ENCODE measurements at places on chromosomes 16 and 17.

GRCh38 chr16:66746682-66747081 lies 4.7 kb downstream of the DYNC1LI2 start:
- peak; percentile 5 for DNase-seq

DNA sequence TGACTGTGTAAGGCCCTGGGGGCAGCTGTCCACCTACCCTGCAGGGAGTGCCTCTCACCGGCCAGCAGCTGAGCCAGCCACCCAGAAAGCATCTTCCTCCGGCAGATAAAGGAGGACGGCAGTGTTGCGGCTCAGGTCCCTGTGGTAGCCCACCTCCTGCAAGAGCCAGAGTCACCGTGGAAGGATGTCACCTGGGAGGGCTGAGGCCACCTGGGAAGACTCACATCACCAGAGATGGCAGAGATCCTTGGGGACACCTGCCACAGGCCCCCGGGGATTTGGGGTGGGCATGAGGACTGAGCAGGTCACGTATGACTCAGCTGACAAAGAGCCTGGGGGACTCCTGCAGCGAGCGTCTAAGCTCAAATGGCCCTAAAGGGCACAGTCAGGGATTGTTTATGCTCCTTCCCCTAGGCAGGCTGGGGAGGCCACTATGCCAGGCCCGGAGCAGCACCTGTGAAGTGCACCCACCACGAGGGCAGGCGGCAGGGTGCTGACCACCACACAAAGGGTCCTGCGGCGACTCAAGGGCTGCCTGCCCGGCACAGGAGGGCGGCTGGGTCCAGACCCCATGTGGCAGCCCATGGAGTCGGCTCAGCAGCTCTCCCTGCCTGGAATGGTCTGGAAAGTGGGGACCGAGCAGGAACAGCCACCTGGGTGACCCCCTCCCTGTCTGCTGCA lies 44.1 kb downstream of the TNFRSF13B start:
- no peak for DNase-seq

- DNase-seq = no peak
Observed at GRCh38 chr17:3982541-3983017, 18.3 kb upstream of the ATP2A3 start.

DNA sequence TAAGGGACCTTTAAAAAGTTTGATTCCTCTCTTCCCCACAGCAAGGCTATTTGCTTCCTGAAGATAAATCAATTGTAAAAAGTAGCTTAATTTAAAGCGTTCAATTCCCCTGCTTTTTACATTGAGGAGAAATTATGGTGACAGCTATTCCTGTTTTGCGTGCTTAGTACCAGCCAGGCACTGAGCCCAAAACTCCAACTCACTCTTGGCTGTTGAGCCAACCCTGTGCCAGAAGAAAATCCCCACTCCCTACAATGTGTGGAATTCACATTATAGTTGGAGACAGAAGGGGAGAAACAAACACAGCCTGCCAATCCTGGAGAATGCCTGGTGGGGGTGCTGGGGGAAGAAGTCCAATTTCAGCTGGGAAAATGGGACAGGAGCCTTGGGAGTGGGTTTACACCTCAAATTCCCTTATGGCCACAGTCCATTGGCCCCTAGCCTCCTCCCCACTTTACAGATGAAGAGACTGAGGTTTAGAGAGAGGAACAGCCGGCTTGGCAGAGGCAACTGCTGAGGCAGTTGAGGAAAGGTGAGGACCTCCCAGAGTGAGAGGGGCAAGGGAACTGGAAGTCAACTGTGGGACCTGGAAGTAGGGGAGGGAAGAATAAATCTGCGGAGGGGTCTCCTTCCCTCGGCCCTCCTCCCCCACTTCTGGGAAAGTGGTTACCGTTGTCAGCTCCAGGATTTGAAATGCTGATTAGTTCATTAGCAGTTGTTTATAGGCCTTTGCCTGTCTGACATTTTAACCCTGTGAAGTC lies 26.1 kb downstream of the CDH1 start:
- no peak for DNase-seq

GRCh38 chr17:51165680-51166197 lies 472 bp upstream of the NME2 start:
- DNase-seq = no peak

- no peak for DNase-seq
Observed at GRCh38 chr16:67190041-67190440, at the start of gene EXOC3L1. Gene EXOC3L1 (minus strand): TSS chr16:67190136. CDS start chr16:67189676, 460 bp downstream.

DNA sequence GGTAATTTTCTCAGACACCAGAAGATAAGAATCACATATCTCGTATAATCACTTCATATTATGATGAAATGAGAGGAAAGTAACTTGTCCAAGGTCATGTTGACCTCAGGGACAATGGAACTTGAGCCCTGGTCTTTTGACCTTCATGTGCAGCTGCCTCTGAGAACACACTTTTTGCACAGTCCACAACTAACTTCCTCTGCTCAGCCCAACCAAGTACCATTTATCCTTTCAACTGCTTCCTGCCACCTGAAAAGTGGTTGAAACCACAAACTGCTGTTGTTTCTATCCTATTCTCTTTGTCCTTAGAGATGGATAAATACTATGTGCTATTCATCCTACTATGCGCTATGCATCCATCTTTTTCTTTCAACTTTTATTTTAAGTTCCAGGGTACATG lies 2.3 kb upstream of the CCL1 start:
- DNase-seq = no peak

- no peak for DNase-seq
Observed at GRCh38 chr17:10718547-10718946, 11.3 kb downstream of the TMEM220 start.

GRCh38 chr16:19690196-19690595 lies 27.8 kb downstream of the KNOP1 start:
- no peak for DNase-seq

- no peak for DNase-seq
Observed at GRCh38 chr17:65093930-65094329, 37.4 kb upstream of the GNA13 start.

DNA sequence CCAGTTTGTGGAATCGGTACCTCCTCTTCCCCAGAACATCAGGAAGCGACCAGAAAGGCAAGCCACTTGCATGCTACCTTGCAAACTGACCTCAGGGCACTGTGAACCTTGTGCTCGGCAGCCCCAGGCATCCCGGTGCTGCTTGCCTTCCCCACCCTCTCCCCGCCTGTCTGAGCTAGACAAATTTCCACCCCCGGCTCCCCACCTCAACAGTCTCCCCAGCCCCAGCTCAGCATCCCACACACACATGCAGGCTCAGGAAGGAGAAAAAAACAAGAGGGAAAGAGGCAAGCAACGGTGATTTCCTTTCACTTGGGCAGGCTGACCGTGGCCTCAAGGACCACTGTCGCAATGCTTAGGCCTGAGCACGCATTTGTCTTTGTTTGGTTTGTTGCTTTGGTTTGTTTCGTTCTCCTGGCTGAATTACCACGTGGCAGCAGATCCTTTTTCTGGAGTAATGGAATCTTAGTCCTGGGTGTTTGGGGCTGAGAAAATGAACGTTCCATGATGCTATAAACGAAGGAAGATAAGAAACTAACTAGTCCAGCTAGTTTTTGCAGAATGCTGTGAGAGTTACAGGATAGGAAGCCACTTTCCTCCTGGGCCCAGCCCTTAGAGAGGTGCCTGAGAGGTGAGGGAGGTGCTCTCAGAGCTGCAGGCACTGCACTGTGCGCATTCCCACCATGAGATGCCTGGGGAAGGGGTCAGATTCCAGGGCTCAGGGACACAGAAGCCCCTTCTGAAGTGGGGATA lies 27.9 kb downstream of the SDK2 start:
- DNase-seq = no peak

GRCh38 chr17:28618464-28618863 lies 4.5 kb upstream of the RSKR start:
- DNase-seq = no peak

DNA sequence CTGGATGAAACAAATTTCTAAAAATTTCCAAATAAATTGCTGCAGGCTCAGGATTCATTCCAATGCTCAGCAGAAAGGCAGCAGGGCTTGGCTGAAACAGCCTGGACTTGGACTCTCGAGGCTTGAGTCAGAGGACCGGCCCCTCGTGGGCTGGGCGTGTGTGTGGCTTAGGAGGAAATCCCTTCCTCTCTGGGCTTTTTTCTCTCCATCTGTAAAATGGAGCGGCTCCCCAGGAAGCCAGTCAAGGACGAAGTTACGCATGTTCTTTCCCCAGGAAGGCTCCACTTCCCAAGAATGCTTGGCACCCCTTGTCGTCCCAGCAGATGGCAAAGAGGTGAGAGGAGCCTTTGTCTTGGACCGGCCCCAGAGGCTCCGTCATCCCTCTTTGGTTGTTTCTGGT lies 13.5 kb downstream of the SLC46A1 start:
- no peak for DNase-seq

DNA sequence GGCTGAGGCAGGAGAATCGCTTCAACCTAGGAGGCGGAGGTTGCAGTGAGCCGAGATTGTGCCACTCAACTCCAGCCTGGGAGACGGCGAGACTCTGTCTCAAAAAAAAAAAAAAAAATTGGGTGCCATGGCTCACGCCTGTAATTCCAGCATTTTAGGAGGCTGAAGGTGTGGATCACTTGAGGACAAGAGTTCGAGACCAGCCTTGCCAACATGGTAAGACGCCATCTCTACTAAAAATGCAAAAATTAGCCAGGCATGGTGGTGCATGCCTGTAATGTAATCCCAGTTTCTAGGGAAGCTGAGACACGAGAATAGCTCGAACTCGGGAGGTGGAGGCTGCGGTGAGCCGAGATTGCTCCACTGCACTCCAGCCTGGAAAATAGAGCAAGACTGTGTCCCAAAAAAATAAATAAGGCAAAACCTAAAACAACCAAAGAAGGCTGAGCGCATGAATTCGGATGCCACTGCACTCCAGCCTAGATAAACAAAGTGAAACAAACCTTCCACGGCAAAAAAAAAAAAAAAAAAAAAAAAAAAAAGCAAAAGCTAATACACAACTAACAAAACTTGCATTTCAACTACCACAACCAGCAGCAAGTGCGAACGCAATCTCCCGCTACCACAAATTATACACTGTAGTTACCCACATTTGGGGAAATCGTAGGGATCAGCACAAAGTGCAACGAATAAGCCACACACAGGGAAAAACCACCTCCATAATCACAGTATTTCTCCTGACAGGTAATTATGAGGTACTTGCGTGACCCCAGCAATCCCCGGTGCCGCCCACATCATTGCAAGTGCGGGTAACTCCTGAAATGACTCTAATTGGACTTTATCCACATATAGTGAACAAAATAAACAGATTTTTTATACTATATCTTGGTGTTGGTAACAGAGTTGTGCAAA lies 25.6 kb downstream of the TEX14 start:
- DNase-seq = no peak

DNA sequence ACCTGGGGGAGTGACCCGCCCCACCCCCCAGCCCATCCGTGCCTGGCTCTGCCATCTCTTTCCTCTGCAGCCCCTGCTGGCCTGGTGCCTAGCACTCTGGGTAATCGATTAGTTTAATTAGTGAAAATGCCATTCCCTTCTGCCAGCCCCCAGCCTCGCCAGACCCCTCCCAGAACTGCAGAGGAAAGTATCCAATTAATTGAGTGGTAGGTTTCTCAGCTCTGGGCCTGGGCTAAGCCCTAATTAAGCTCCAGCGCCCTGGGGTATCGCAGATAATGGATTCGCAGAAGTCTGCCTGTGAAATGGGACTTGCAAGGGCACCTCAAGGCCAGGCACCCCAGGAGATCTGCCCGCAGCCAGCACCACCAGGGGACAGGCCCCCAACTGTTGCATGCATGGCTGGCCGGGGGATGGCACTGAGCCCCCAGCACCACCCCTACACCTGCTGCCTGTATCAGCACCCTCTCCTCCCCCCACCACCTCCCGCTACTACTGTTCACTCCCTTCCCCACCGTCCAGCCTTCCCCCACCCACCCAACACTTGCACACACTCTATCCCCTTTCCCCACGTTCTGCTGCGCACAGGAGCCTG lies 19.7 kb upstream of the SPPL2C start:
- DNase-seq = no peak

DNA sequence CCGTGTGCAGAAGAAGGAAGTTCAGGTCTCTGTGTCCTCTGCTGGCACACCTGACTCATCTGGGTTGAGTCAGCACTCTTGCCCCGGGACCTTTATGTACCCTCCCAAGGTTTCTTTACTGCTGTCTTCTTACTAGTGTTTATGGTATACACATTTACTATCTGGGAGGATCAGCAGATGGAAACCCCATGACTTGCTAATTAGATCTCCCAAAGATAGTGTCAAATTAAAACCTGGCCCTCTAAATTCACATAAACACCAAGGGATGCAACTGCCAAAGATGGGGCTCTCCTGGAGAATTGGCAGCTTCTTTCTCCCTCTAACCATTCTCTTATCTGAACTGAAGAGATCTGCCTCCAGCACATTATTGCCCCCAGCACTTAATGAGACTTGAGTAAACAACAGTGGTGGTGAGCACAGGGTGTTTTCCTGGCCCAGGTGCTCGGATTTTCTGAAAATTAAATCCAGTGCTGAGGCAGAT lies 718.1 kb upstream of the SOX9 start:
- no peak for DNase-seq

DNA sequence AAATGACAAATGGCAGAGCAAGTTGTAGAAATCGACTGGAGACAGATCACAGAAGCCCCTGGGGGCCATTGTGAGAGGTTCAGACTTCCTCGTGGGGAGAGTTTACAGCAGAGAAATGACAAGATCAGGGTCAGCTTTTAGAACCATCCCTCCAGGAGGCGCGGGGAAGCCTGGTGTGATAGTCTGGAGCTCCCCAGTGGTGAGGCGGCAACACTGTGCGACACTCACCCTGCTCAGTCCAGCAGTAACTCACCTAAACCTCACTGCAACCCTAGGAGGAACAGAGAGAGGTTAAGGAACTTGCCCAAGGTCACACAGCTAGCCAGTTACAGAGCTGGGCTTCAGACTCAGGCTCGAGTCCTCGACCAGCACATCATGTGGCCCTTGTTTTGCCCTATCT lies 123.4 kb upstream of the IRX3 start:
- DNase-seq = no peak

GRCh38 chr17:611202-611601 lies 103.4 kb downstream of the VPS53 start:
- peak; percentile 42 for DNase-seq

GRCh38 chr17:9937241-9937761 lies 32.2 kb upstream of the RCVRN start:
- no peak for DNase-seq

DNA sequence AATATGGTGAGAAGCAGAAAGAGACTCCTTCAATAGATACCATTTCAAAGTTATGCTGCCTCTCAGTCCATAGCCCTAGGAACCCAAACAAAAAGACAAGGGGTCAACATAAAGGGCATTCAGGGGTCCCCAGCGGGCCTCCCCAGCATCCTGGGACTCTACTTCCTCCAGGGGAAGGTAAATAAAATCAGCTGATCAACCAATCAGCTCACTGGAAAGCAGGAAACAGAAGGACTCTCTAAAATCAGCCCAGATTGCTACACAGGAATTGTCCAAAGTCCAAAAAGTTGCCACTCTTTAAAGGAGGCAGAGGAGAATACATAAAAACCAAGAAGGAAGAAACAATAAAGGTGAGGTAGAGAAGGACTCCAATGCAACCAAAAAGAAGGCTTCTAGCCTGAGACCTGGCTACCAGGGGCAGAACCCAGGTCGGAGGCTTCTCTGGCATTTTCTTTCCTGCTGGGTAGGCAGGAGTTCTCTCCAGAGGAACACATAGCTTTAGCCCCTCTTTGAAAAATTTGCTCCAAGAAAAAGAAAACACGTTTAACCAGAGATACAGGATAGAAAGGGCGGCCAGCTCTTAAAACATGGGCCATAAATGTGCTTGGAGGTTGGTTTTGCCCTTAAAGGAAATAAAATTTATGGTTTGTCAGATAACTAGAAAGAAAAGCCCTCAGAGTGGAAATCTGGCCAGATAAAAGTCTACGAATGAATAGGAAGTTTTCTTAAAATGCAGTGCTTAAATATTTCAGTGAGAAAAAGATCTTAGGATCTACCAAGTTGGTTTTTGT lies 404.6 kb downstream of the SOX9 start:
- DNase-seq = no peak
